Amygdala (tissue), 56 donors: ENCODE measurements at places on chromosomes 1 and 21.

DNA sequence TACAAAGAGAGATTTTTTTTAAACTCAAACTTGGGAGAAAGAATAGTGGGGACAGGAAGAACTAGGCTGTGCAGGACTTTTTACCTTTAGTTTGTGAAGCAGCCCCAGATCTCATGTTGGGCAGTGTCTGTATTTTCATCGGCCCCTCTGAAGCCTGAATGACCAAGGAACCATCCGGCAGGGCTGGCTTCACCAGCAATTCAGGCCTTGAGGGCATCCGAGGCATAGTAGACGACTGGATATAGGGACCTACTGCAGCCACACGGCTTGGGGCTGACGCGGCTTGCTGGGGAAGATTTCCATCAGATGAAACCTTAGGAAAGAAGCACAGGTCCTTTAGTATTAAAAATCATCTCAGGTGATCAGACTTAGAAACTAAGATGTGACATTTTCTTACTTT lies 43.7 kb downstream of the TP53BP2 start:
- peak; percentile 21 for DNase-seq

- DNase-seq: no peak
These were observed 45.6 kb upstream of the CSF1 start for GRCh38 chr1:109864930-109865612.

DNA sequence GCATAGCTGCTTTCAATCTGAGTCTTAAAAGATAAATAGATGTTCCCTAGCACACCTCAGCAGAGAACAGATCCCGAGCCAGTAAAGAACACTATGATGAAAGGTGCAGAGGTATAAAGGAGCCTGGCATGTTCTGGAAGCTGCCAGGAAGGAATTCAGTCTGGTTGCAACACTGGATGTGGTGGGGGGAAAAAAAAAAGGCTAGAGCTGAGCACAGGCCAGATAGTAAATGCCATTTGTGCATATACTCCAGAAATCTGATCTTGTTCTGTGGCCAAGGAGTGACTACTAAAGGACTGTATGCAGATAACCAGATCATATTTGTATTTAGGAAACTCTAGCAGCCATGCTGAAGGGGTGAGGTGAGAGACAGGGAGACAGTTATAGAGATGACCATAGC lies 240.3 kb downstream of the VAV3 start:
- no peak for DNase-seq

DNA sequence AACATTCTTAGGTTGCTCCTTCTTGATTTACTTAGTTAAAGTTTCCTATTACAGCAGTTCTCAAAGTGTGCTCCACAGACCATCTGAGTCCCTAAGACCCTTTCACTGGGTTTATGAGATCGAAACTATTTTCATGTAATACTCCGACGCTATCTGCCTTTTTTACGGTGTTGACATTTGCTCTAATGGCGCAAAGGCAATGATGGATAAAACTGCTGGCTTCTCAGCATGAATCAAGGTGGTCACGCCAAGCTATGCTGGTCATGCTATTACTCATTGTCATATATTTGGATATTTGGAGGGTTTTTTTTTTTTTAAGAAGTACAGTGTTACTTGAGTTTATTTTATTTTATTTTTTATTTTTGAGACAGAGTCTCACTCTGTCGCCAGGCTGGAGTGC lies 235.1 kb downstream of the KIF26B start:
- no peak for DNase-seq

GRCh38 chr1:108961198-108961597 lies 2.1 kb downstream of the CLCC1 start:
- no peak for DNase-seq

DNA sequence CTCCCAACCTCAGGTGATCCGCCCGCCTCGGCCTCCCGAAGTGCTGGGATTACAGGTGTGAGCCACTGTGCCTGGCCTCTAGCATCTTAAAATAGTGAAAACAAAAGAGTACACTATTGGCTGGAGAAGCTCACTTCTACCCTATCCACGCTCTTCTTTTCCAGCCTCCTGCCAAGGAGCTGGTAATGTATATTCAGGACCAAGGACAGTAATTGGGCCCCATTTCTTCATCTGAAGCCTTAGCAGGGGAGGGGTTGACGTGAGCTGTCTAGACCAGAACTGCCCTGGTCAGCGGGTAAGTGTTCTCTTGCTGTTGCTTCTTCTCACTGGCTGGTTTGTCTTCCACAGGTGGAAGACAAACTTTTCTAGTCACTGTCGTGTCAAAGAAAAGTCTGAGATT lies 70.2 kb downstream of the DNM3 start:
- DNase-seq: no peak

DNA sequence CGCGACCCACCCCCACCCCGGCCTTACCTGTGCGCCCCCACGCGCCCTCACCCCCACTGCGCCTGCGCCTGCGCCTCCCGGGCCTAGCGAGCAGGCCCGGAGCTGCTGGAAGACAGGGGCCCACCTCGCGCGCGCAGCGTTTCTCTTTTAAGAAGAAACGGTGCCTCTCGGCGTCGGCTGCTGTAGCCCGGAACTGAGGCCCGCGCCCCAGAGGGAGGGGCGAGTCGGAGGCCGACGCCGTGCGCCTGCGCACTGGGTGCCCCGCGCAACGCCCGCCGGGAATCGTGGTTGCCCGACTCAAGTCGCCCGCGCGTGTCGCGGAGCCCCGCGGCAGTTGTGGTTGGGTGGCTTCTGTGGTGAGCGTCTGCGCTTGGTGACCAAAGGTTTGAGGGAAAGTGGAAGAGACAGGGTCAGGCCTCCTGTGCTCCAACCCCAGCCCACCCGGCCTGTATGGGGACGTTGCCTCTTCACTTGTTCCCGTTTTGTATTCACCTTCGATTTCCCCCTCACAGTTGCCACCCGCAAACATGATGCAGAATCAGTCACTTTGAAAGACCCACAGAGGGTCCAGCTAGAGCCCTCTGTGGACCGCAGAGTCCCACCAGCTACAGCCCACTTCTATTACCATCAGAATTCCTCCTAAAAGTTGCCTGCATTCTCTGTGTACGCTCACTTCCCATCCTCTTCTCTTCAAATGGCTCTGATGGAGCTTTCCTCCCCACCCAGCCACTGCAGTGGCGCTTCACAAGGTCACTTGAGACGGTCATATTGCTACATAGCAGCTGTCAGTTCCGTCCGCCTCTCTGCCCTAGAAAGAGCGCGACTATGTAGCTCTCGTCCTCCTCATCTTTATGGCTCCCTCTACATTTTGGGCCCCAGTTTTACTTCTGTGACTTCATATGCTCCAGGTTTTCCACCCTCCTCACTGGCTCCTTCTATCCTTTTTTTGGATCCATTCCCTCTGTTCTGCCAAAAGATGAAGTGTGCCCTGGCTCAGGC lies at the start of gene ZNF692:
Gene ZNF692 (minus strand): TSS at position 195 of the 999 bp plus-strand sequence. CDS start 776 bp downstream, outside the sequence.
- peak; percentile 91 for DNase-seq

- DNase-seq: no peak
These were observed 14.9 kb upstream of the AGT start for GRCh38 chr1:230728710-230729392.

- no peak for DNase-seq
These were observed 1099.5 kb downstream of the PLA2G4A start for GRCh38 chr1:187928288-187928687.

DNA sequence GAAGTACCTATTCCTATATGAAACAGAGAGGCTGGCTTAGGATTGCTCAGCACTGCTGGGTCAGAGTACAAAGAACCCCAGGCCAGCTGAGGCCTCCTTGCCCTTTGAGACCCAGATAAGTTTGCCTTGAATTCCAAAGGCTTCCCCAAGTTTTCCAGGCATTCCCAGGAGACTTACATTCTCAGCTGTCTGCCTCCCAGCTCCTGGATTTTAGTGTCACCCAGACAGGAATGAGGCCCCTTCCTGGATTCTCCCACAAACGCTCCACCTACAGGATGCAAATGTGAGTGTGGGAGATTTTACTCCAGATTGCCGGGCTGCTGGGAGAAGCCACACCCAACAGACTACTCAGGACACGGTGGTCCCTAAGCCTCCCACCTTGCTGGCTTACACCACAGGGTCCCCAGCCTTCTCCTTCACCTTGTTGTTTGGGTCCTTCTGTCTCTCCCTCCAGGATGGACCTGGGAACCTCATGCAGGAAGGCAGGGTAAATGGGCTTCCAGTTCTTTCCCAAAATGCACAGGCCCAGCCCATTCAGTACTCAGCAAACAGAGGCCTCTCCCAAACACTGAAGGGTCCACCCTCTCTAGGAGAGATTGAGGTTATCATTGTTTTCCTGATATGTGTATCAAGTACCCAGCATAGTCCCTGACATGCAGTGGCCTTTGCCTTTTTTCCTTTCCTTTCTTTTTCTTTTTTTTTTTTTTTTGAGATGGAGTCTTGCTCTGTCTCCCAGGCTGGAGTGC lies 10.6 kb downstream of the RHBG start:
- no peak for DNase-seq

DNA sequence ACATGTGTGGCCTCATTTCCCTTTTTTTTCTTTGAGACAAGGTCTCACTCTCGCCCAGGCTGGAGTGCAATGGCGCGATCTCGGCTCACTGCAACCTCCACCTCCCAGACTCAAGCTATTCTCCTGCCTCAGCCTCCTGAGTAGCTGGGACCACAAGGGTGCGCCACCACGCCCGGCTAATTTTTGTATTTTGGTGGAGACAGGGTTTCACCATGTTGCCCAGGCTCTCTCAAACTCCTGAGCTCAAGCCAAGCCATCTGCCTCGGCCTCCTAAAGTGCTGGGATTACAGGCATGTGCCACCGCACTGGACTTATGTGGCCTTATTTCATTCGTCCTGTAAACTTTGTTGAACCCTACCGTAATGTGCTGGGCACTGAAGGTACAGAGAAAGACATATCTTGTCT lies 569 bp upstream of the WARS2 start:
- DNase-seq: no peak

DNA sequence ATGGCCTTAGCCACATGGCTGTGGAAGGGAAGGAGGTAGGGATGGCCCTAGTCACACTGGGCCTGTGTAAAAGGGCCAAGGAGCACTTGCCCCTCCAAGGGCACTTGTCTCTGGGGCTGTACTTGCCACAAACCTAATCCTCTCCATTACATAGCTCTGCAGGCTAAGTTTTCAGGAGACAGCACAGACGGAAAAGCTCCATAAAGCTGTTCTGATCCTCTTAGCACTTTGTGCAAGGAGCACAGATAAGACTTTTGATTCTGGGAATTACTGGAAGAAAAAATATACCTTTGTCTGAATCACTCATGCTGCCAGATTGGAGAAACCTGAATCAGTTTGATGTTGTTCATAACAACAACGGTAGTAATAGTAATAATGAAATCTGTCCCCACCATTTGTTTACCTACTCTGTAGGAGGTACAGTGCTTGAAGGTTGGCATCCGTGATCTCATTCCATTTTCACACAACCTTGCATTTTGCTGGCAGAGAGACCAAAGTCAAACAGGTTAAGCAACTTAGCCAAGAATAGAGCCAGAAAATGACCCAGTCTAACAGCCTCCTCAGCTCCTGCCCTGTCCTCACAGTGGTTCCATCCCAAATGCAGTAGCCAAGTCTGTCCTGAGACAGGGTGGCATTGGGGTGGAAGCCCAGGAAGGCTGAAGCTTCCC lies 207.1 kb downstream of the ROR1 start:
- DNase-seq: no peak

DNA sequence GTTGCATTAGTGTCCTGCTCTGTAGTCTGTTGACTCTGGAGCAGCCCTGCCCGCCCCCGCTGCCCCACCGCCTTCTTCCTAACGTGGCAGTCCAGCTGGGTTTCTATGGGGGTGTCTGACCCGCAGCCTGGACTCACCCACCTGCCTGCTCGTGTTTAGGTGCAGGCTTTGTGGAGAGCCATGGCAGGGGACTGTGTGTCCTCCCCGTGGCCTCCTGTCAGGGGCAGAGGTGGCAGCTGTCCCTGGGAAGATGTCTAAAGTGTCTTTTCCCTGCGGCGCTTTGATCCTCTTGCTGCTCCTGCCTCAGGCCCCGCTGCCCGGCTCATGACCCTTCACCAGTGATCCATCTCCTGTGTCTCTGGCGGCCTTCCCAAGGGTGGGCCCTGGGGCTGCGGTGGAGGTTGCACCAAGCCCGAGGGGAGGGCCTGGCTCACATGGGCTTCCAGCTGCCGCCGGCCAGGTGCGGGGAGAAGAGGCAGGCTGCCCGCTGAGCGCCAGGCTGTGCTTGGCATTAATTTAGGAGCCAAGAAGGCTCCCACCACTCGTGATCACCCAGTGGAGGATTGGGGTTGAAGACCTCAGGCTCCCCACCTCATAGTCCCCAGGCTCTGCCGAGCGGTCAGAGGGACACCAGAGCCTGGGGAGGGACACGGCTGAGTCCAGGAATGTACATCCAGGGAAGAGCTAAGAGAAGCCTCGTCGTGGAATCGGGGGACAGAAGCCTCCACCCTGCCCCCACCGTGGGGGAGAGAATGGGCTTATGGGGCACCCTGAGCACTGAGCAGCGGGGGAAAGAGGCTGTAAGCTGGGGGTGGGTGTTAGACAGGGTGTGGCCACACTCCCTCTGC lies 44.1 kb downstream of the COL18A1 start:
- DNase-seq: no peak

GRCh38 chr1:160724465-160725242 lies 13.0 kb upstream of the CD48 start:
- DNase-seq: no peak

GRCh38 chr1:190738317-190738716 lies 260.7 kb upstream of the BRINP3 start:
- DNase-seq: no peak

- DNase-seq: no peak
These were observed 1.0 kb downstream of the TEX38 start for GRCh38 chr1:46672696-46673095.
